Hair follicle dermal papilla cell (primary cell): ENCODE measurements at places on chromosomes 12 and 14. TPM values are rescaled to one million over a fixed set of nuclear protein-coding genes. Genes with fewer than 3 reads are reported as not detected.

CKB gene
- total RNA-seq: 20.8 and 28.4 TPM in 2 replicates

SPTSSA gene
- total RNA-seq: 14.3 and 14.6 TPM in 2 replicates

GALNT8 gene
- not detected in 2 replicates for total RNA-seq

EGLN3 gene
- total RNA-seq: 0.12 and 0.32 TPM in 2 replicates

CEBPE gene
- total RNA-seq: not detected in 2 replicates

NKX2-1 gene
- not detected in 2 replicates for total RNA-seq

OAS2 gene
- total RNA-seq: 25.6 and 26.6 TPM in 2 replicates

OR6C2 gene
- not detected in 2 replicates for total RNA-seq

ATP23 gene
- 6.2 and 9.1 TPM in 2 replicates for total RNA-seq

MAP1LC3B2 gene
- total RNA-seq: 0.36 and 0.49 TPM in 2 replicates

RAD9B gene
- total RNA-seq: 0.65 and 0.97 TPM in 2 replicates

SLC25A47 gene
- 0.16 TPM in 1 of 2 replicates, not detected in the other for total RNA-seq

KLRB1 gene
- not detected in 2 replicates for total RNA-seq

EXOC3L4 gene
- not detected in 2 replicates for total RNA-seq

SELPLG gene
- total RNA-seq: 4.0 and 4.2 TPM in 2 replicates

RFLNA gene
- 5.8 and 12.0 TPM in 2 replicates for total RNA-seq

ABHD12B gene
- total RNA-seq: not detected in 2 replicates

SLC2A13 gene
- 14.6 and 17.7 TPM in 2 replicates for total RNA-seq

MCRS1 gene
- total RNA-seq: 58.9 TPM in 2 replicates

CCDC177 gene
- not detected in 2 replicates for total RNA-seq

CLEC9A gene
- total RNA-seq: not detected in 2 replicates

ITFG2 gene
- 21.1 and 25.3 TPM in 2 replicates for total RNA-seq

ZNF410 gene
- 75.7 and 90.2 TPM in 2 replicates for total RNA-seq

RAB3IP gene
- total RNA-seq: 5.5 and 5.6 TPM in 2 replicates

SLC24A4 gene
- total RNA-seq: not detected in 2 replicates

SMIM41 gene
- 0.16 and 0.24 TPM in 2 replicates for total RNA-seq

SOX5 gene
- total RNA-seq: 0.49 and 0.97 TPM in 2 replicates

IL26 gene
- total RNA-seq: not detected in 2 replicates

CCDC184 gene
- 0.73 and 0.97 TPM in 2 replicates for total RNA-seq

FAM222A gene
- total RNA-seq: under 0.01 and 0.16 TPM in 2 replicates

LHX5 gene
- total RNA-seq: not detected in 2 replicates

SPX gene
- 0.32 TPM in 1 of 2 replicates, not detected in the other for total RNA-seq

RIN3 gene
- 10.0 and 15.6 TPM in 2 replicates for total RNA-seq

NDRG2 gene
- total RNA-seq: 0.81 and 1.5 TPM in 2 replicates

GPD1 gene
- total RNA-seq: under 0.01 and 0.24 TPM in 2 replicates

TAS2R20 gene
- total RNA-seq: 3.3 and 7.5 TPM in 2 replicates

SYNDIG1L gene
- total RNA-seq: not detected in 2 replicates

KIF5A gene
- total RNA-seq: 1.8 and 2.7 TPM in 2 replicates

SMCO2 gene
- not detected in 2 replicates for total RNA-seq

MAPK1IP1L gene
- total RNA-seq: 50.5 and 53.9 TPM in 2 replicates

PRICKLE1 gene
- 2.6 and 4.2 TPM in 2 replicates for total RNA-seq

TPPP2 gene
- total RNA-seq: not detected in 2 replicates

C12orf54 gene
- not detected in 2 replicates for total RNA-seq

ST8SIA1 gene
- total RNA-seq: 7.1 and 7.7 TPM in 2 replicates

GYS2 gene
- not detected in 2 replicates for total RNA-seq

RHEBL1 gene
- total RNA-seq: 0.36 TPM in 1 of 2 replicates, not detected in the other

SLC6A15 gene
- total RNA-seq: 10.8 and 13.8 TPM in 2 replicates

C14orf132 gene
- total RNA-seq: 28.4 and 32.3 TPM in 2 replicates

P2RX7 gene
- 2.4 TPM in 2 replicates for total RNA-seq

B4GALNT1 gene
- total RNA-seq: 3.8 and 5.7 TPM in 2 replicates

NAV3 gene
- total RNA-seq: 63.9 and 88.6 TPM in 2 replicates

IL25 gene
- total RNA-seq: not detected in 2 replicates
